ENCODE measurements at places on chromosomes 1 and 21.

GRCh38 chr21:25323356-25323949, 283.8 kb downstream of the MRPL39 start:
- DNase-seq = peak; percentile 54

DNA sequence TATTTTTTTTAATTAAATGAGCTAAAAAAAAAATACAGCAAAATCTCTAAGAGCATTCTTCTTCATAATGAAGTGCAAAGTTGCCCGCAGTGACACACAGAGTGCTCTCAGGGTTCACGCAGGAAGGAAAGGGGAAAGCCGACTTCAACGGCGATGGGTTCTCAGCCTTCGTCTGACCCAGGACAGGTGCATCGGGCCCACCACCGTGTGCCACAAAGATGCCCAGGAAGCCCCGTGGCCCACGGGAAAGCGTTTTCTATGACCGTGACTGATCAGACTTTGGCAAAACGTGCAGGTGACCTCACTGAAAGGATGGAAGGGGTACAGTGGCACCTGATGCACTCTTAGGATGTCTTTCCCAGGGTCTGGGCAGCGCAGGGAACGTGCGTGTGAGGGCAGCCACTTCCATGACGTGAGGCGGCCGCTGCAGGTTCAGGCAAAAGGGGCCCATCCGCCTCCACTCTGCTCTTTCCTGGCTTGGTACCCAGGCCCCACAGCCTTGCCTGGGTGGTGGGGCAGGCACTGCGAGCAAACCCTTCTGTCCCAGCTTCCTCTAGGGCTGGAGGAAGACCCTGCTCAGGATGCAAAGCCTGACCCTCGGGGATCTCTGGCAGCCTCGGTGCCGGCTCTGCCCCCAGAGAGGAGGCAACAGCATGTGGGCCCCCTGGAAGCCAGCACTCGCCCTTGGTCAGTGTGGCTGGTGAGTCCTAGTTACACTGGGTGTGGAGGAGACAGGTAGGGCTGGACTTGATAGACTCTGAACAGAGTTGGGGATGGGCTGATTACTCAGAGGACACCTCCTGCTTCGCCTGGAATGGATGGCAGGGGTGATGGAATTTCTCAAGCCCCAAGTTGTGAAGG, 8.3 kb downstream of the LRRC47 start:
- DNase-seq = no peak

- no peak for DNase-seq
Measured at GRCh38 chr1:2253797-2254480, 25.8 kb downstream of the SKI start.

- DNase-seq = peak; percentile 24
Measured at GRCh38 chr1:56550138-56550858, 29.1 kb downstream of the PLPP3 start.

DNA sequence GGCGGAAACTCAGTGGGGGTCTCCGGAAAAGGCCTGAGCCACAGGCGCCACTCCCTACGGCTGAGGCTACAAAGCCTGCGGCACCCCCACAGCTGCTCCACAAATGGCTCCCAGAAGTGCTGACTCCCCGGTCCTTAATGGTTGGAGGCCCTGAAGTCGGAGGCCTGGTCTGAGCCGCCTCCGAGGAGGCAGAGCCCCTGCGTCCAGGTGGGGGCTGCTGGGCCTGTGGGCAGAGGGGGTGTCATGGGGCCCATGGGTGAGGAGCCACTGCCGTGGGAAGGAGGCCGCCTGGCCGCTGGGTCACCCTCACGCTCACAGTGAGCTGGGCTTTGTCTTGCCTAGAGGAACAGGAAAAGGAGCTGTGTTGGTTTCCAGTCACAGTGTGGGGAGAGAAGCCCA, 12.4 kb upstream of the COL18A1 start:
- DNase-seq = no peak

GRCh38 chr1:206001476-206001888, 1.7 kb downstream of the RAB7B start:
- DNase-seq = peak; percentile 94

GRCh38 chr1:38153066-38153777, 106.6 kb upstream of the POU3F1 start:
- DNase-seq = no peak

- DNase-seq = no peak
Measured at GRCh38 chr21:42102991-42103390, 31.9 kb downstream of the UMODL1 start.

DNA sequence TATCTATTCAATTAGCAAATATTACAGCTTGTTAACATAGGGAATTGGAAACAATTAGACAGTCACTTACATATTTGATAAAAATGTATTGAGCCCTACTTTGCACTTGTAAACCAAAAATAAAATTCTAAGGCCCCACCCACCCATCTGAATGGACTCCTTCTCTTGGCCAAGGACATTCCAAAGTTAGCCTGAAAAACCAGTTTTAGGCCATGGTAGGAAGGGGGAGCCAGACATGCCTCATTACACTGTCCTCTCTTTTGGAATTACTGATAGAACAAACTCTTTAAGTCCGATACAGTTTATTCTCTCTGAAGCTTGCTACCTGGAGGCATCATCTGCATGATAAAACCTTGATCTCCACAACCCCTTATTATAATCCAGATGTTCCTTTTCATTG, 28.0 kb upstream of the TSPAN2 start:
- DNase-seq = no peak

GRCh38 chr1:232951180-232951579, 769 bp downstream of the NTPCR start:
- no peak for DNase-seq

GRCh38 chr1:226884966-226885820, 14.8 kb downstream of the PSEN2 start:
- DNase-seq = no peak

- DNase-seq = peak; percentile 28
Measured at GRCh38 chr1:183124259-183124658, 61.8 kb upstream of the LAMC2 start.

- DNase-seq = no peak
Measured at GRCh38 chr1:187396226-187396625, 567.5 kb downstream of the PLA2G4A start.

DNA sequence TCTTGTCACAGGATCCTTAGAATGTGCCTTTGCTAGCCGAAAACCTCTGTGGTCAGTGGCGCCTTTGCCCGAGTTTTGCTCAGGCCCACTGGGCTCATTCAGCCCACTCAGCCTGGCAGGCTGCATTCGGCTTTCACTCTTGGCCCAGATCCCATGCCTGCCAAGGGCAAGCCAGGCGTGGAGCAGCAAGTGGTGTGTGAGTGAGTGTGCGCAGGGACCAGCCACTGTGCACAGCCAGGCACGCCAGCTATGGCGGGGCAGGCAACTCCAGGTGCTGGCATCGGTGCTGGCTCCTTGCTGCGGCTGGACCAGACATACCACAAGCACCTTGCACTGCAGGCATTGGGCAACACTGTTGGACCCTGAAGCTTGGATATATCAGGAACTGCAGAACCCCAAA, 1145.1 kb upstream of the NCAM2 start:
- DNase-seq = no peak

DNA sequence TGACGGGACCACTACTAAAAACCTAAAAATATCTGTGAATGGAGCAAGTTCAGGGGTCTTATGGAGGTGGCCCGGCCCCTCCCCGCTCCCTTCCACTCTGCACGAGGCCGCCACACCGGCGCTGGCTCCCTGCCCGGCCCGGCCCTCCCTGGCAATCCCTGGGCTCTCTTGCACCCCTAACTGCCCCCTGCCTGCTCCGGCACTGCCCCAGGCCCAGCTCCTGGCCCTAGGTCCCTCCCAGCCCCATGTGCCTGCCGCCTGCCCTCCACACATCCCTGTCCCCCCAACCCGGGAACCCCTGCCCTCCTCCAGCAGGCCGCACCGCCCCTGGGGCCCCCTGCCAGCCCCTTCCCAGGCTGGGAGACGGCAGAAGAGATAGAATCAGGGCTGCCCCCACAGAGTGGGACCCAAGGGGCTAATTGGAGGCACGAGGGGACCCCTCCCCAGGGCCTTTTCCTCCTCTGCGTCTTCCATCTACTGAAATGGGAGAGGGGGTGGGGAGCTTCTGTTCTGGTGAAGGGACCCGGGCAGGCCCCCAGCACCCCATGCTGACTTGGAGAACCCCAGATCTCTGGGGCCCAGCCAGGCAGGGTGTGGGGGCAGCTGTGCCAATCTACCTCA, 9.3 kb upstream of the CTRC start:
- no peak for DNase-seq

DNA sequence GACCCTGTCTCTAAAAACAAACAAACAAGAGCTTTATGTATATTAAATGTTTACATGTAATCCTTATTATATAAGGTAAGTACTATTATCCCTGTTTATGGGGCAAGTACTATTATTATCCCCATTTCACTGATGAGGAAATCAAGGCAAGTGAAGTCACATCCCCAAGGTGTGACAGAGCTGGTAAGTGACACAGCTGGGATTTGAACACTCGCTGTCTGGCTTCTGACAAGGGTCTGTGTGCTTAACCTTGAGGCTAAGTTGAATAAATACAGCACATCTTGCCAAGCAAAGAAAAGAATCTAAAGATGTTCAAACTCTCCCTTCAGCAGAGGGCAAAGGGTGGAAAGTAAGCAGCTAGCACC, 167.9 kb upstream of the IRF2BP2 start:
- no peak for DNase-seq

GRCh38 chr1:236292425-236292824, 10.7 kb upstream of the ERO1B start:
- DNase-seq = no peak

DNA sequence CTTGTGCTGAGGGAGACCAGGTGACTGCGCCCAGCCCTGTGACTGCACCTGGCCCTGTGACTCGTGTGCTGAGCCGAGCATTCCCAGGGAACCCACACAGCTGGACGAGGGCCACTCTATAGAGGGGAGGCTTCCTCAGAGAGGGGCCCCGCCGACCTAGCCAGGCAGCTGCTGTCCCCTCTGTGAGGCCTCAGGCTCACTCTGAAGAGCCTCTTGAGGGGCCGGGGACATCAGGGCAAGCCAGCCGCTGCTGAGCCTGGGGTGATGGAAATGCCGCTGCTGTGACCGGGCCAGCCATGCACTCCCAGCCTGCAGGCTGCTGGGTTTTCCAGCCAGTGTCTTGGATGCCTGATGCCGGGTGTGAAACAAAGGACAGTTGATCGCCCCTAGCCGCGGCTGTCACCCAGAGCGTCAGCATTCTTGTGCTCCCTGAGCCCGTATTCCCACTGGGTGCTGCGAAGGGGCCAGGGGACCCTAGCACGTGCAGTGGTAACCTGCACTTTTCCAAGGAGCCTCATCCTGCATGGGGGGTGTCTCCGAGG, 17.5 kb downstream of the PFKL start:
- DNase-seq = no peak

- no peak for DNase-seq
Measured at GRCh38 chr1:158407092-158407491, 7.8 kb upstream of the OR10T2 start.

GRCh38 chr1:1373815-1374588, 1.0 kb downstream of the AURKAIP1 start:
- DNase-seq = no peak
